ENCODE measurements at places on chromosomes 3 and 15.

- DNase-seq: no peak
Measured at GRCh38 chr15:63045465-63045840, 2.9 kb downstream of the TPM1 start.

DNA sequence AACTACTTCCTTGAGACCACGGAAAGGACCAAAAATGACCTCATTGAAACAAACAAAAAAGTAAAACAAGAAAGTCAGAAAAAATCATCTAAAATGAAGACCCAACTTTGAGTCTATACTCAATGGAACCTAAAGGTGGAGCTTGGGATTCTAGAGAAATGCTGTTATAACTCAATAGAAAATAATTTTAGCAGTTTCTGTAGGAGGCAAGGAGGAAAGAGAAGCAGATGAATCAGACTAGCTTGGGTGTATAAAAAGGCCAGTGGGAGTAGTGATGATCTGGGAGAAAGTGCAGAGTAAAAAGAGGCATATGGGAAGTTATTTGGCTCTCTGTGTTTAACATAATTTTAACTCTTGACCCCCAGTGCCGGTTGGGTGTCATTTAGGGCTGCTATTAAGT lies 94.4 kb downstream of the TMCO5A start:
- DNase-seq: no peak

DNA sequence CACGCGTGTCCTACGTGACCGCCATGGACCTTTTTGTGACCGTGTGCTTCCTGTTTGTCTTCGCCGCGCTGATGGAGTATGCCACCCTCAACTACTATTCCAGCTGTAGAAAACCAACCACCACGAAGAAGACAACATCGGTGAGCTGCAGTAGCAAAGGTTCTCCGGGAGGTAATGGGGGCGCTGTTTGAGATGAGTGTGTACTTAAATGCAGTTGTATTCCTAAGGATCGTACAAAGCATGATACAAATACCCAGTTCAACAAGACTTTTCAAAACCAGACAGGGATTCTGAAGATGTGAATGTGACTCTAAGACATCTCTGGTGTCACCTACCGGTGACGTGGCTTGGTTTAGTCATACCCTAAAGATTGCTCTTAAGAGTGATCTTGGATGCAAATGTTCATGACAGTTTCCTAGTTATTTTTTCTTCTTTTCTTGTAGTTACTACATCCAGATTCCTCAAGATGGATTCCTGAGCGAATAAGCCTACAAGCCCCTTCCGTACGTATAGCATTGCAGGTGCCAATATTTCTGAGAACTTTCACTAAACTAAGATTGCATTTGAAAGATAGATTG lies 556.6 kb downstream of the GABRG3 start:
- no peak for DNase-seq

DNA sequence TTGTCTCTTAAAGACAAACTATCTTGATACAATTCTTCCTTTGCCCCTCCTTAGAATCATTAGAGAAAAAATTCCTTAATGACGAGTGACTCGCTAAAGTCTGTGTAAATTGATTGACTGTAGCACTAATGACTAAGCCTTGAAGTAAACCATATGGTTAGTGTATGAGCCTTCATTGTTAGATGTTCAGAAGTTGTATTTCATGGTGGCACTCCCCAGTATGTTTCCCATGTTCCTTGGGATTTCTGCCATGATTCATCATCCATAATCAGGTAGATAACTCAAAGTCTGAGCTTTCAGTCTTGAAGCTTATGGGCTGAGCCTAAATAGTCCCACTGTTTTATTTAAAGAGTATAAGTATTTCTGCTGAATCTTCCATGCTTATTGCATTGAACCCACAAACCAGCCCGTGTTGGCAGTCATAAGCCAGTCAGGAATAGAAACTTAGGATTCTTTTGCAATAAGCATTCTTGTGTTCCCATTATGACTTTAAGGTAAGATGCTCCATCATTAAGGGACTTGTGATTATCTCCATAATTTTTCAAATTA lies 371.2 kb upstream of the RARB start:
- DNase-seq: no peak

DNA sequence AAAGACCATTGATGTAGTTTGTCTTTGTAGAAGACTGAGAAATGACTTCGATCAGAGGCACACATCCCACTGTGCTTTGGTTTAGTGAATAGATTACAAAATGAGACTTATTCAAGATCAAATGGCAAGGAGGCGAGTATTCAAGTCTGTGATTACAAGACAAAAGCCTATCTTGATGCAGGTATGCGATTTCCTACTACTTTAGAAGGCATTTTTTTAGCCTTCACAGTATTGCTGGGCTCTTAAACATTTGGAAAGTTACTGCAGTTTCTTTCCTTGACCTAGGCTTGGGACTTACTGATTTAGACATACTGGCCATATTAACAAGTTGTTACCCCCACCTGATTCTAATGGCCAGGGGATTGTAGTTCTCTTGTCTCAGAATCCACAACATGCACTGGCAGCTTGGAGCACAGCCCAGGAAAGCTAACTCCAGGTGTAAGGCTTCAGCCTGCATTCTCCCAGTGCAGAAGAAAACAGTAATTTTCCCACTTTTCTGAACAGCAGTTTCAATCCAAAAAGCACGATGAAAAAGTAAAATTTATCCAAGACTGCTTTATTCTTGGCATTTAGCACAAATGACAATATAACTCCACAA lies 311.6 kb downstream of the EPHA6 start:
- no peak for DNase-seq

GRCh38 chr3:23395115-23395514 lies 192.0 kb downstream of the UBE2E2 start:
- DNase-seq: no peak

All from femur (tissue), 1 donor.